ENCODE measurements at places on chromosomes 7 and 10. TPM values are rescaled to one million over a fixed set of nuclear protein-coding genes. Genes with fewer than 3 reads are reported as not detected.
A peak's percentile ranks its signal among the peaks of the same experiment; 100 is the strongest.

TRPV5 gene
- not detected for polyA plus RNA-seq

- no peak overlapping the region for H3K27ac ChIP-seq
- H3K36me3 ChIP-seq, result peaks cover 3% of the 10 kb centered on the region
- no peaks in the 10 kb centered on the region for H3K27me3 ChIP-seq
- H3K4me3 ChIP-seq, result no peak overlapping the region
- DNase-seq, result no peak
Observed at GRCh38 chr10:127370601-127371000, 174.2 kb upstream of the INSYN2A start.

DNA sequence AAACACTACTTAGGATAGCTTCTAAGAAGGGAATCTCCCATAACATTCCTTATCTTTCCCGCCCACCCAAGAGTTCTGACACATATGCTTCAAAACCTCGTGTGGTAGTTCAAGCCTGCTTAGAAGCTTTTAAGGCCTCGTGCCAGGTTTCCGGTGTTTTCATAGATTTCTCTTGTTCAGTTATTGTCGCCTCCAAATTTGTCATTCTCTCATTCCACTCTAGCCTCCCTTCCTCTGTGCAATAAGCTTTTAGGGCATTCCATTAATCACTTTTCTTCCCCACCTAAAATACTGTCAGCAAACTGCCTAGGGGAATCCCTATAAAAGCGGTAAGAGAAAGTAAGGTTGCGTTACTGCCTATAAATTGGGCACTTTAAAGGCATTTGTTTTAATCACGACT lies 718 bp upstream of the BPGM start:
- H3K4me3 ChIP-seq, result peak overlapping the region; percentile 63
- peak overlapping the region; percentile 53 for H3K27ac ChIP-seq
- DNase-seq, result peak; percentile 36

STEAP1 gene
- 1.6 TPM for polyA plus RNA-seq

- H3K27me3 ChIP-seq, result no peaks in the 10 kb centered on the region
- no peaks in the 10 kb centered on the region for H3K4me1 ChIP-seq
- H3K4me3 ChIP-seq, result no peak overlapping the region
Observed at GRCh38 chr7:14855033-14855794, 47.3 kb downstream of the DGKB start.

DNA sequence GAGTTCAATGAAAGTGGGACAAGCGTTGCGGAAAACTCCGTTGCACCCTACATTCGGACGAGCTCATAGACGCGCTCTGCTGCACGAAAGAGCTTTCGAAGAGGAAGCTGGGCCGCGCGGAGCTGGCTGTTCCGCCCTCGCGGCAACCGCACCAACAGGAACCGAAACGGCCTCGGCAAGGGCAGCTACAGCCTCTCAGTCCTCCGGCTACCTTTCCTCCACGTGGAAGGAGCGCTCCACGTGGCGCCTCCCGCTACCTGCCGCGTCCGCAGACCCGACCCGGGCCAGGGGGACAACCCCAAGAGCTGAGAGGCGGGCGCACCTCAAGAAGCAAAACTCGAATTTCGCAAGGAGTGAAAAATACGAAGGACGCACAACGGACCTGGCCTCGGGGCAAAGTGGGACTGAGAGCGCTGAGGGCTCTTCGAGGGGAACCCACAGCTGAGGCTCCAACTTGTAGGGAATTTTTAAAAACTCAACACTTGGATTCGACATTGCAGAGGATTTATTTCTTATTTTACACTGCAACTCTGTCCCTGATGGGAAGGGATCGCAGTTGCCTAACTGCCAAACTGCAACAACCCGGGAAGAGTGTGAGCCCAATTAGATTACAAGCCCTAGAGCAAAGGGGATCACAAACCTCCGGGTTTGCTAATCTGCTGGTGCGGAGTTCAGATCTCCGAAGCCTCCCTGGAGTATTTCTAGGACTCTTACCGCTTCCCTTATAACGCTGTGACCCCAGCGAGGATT lies 1.4 kb downstream of the HPSE2 start:
- H3K27me3 ChIP-seq, result peaks cover 6% of the 10 kb centered on the region
- no peaks in the 10 kb centered on the region for H3K36me3 ChIP-seq
- H3K4me3 ChIP-seq, result peak overlapping the region; percentile 9
- H3K4me1 ChIP-seq, result peaks cover 2% of the 10 kb centered on the region
- DNase-seq, result peak; percentile 61
- H3K27ac ChIP-seq, result no peak overlapping the region

DPP6 gene
- not detected for polyA plus RNA-seq

DNA sequence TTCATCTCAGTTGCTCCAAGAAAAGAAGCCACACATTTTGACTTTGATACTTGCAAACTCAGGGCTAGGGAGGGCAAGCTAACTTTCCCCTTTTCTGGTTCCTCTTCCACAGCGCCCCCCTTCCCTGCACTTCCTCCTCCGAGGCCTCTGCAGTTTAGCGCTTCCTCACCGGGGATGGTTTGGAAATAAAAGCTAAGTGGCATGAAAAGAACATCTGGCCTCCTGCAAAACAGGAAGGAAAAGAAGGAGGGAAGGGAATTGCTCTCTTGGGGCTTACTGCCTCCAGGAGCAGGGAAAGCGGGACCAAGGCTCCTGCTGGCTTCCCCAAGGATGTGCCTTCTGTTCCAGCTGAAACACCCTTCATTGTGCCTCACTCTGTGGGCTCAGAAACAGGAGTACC lies 42.3 kb downstream of the PRKCQ start:
- H3K36me3 ChIP-seq, result no peaks in the 10 kb centered on the region
- H3K27ac ChIP-seq, result no peak overlapping the region
- DNase-seq, result no peak
- H3K4me3 ChIP-seq, result no peak overlapping the region
- no peaks in the 10 kb centered on the region for H3K4me1 ChIP-seq

DNA sequence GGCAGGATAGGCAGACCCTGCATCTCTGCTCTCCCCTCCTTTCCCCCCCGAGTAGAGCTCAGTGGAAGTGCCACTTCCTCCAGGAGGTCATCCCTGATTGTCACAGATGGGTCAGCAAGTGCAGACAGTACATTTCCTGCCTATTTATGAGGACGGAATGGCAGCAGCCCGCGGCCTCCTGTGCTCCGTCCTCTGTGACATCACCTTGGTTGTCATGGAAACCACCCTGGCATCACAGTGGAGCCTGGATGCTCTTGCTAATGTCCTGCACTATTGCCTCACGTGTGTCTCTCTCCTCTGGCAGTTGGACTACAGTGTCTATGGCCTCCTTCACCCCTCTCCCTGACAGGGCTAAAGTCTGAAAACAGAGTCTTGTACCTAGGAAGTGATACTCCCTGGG lies 148.6 kb downstream of the SH3PXD2A start:
- no peak for DNase-seq
- H3K4me1 ChIP-seq, result no peaks in the 10 kb centered on the region
- H3K27me3 ChIP-seq, result no peaks in the 10 kb centered on the region
- no peak overlapping the region for H3K4me3 ChIP-seq

GRCh38 chr10:87664276-87664701 lies 4.6 kb downstream of the PAPSS2 start:
- H3K4me1 ChIP-seq, result peaks cover 5% of the 10 kb centered on the region
- H3K36me3 ChIP-seq, result no peaks in the 10 kb centered on the region
- DNase-seq, result no peak
- H3K27ac ChIP-seq, result no peak overlapping the region

DNA sequence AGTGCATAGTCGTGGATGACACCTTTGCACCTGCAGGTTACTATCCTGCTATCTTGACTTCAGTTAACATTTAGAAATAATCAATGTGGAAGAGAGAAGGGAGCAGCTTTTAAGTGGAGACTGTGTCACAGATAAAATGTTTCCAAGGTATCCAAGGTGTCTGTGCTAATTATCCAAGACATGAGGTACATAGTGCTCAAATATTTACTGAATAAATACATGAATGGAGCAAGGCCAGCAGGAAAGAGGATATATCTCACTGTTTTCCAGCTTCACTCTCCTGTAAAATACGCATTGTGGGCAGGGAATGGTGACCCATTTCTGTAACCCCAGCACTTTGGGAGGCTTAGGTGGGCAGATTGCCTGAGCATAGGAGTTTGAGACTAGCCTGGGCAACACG lies 552.4 kb downstream of the PHTF2 start:
- H3K36me3 ChIP-seq, result no peaks in the 10 kb centered on the region
- peaks cover 10% of the 10 kb centered on the region for H3K4me1 ChIP-seq
- no peak for DNase-seq
- no peak overlapping the region for H3K27ac ChIP-seq
- no peak overlapping the region for H3K4me3 ChIP-seq
- H3K27me3 ChIP-seq, result no peaks in the 10 kb centered on the region

DNA sequence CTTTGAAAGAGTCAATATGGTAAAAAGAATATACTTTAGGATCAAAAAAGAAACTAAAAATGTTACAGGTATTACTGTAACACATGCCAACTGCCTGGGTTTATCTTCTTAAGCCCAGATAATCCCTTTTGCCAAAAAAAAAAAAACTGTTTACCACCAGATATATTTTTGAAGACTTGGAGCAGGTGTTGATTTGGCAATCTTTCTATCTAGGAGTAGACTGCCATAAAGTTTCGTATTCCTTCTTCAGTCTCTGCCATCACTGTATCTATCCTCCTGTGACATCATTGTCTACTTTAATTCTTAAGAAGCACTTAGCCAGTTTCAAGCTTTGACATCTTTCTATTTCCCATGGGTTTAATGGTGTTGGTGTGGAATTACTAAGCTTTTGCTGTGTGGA lies 161.0 kb downstream of the ST7 start:
- H3K27me3 ChIP-seq, result no peaks in the 10 kb centered on the region
- no peak overlapping the region for H3K4me3 ChIP-seq
- no peak for DNase-seq
- no peak overlapping the region for H3K27ac ChIP-seq
- H3K36me3 ChIP-seq, result no peaks in the 10 kb centered on the region

DNA sequence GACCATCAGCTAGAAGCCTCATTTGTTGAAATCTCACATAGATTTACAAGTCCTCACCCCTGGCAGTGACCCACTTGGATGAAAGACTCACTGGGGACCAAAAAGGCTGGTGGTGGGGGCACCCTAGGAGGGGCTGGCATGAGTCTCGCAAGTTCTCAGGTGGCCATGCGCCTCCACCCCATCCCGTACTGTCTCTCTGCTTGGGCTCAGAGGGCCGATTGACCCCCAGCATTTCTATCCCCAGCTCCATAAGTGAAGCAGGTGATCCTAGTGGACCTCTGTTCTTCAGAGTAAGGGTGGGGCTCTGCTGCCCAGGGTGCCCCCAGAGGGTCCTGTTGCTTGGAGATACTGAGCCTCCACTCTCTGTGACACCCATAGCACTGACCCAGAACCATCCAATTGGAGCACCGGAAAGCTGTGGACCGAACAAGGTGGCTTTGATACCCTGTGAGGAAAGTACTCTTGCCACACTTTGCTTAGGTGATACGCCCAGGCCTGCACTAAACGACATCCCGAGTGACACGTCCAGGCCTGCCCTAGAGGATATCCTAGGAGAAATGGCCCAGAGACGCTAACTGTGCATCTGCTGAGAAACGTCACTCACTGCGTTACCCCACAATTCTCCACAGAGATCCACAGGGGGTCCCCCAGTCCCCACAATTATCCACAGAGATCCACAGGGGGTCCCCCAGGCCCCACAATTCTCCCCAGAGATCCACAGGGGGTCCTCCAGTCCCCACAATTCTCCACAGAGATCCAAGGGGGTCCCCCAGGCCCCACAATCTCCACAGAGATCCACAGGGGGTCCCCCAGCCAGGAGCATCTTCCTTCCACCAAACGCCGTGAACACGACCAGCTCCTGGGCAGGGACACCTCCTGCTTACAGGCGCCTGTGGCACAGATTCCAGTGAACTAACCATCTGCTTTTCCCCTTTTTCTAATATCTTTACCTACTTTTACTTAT lies 262.9 kb downstream of the PTPRN2 start:
- no peak overlapping the region for H3K27ac ChIP-seq
- DNase-seq, result no peak
- H3K36me3 ChIP-seq, result no peaks in the 10 kb centered on the region
- no peak overlapping the region for H3K4me3 ChIP-seq

GRCh38 chr10:60762554-60762953 lies 15.7 kb upstream of the CDK1 start:
- H3K4me3 ChIP-seq, result no peak overlapping the region
- no peak overlapping the region for H3K27ac ChIP-seq
- no peaks in the 10 kb centered on the region for H3K36me3 ChIP-seq
- no peak for DNase-seq

- no peaks in the 10 kb centered on the region for H3K27me3 ChIP-seq
- DNase-seq, result no peak
- no peak overlapping the region for H3K4me3 ChIP-seq
- no peaks in the 10 kb centered on the region for H3K36me3 ChIP-seq
Observed at GRCh38 chr7:122919643-122920181, 33.5 kb upstream of the CADPS2 start.

Data from small intestine (tissue), 16 donors.